ENCODE measurements at places on chromosomes 16 and 17.

- no peak for DNase-seq
Measured at GRCh38 chr17:61233991-61234750, 165.5 kb upstream of the TBX2 start.

DNA sequence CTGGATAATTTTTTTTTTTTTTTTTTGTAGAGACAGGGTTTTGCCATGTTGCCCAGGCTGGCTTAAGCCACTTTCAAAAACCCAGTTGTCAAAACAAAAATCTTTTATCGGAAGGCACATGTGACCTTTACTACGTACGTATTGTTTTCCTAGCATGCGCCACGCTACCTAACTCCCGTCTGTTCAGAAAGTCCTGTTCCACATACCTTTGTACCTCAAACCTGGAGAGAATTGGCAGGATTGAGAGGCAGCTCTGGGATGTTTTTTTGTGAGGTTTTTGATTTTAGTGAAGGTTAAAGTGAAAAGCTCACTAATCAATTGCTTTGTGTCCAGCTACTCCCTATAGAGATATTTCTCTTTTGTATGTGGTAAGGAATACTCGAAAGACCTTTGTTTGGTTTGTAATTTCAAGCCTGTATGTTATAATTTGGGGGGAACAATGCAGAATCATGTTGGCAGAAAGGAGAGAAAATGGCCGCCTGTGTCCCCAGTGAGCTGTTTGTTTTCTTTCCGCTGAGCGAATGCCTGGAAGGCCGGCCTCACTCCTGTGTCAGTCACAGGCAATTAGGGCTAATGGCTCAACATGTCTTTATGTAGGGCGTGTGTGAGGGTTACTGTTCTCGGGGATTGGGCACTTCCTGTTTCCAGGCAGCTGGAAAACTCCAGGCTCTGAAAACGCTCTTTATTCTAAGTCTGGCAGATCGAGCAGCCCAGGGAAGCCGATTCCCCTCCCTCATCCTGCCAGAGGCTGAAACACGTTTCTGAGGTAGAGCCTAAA is 60.8 kb upstream of the CLEC18A start:
- DNase-seq: no peak

DNA sequence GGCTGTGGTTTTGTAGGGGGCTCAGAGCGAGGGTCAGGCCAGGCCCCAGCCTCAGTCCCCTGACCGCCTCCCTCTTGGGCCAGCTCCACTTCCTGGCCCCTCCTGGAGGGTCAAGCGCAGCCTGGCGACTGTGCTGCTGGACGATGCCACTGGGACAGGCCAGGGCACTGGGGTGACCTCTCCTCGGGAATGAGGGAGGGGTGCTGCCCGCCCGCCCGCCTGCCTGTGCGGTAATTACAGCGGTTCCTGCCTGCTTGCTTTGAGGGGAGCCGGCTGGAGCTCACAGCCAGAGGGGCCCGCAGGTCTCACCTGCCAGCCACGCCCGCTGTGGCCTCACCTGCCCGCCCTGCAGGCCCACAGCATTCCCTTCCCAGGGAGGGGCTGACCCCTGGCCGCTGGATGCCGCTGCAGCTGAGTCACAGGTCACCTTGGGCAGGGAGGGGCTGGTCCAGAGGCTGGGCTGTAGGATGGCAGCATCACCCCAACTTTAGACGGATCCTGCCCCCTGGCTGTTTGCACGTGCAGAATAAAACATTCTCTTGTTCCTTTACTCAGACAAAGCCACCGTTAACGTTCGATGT is 76.7 kb upstream of the CBX4 start:
- no peak for DNase-seq

GRCh38 chr17:65529040-65529633 is 32.3 kb downstream of the AXIN2 start:
- no peak for DNase-seq

- no peak for DNase-seq
Measured at GRCh38 chr16:77090062-77090461, 100.9 kb upstream of the MON1B start.

DNA sequence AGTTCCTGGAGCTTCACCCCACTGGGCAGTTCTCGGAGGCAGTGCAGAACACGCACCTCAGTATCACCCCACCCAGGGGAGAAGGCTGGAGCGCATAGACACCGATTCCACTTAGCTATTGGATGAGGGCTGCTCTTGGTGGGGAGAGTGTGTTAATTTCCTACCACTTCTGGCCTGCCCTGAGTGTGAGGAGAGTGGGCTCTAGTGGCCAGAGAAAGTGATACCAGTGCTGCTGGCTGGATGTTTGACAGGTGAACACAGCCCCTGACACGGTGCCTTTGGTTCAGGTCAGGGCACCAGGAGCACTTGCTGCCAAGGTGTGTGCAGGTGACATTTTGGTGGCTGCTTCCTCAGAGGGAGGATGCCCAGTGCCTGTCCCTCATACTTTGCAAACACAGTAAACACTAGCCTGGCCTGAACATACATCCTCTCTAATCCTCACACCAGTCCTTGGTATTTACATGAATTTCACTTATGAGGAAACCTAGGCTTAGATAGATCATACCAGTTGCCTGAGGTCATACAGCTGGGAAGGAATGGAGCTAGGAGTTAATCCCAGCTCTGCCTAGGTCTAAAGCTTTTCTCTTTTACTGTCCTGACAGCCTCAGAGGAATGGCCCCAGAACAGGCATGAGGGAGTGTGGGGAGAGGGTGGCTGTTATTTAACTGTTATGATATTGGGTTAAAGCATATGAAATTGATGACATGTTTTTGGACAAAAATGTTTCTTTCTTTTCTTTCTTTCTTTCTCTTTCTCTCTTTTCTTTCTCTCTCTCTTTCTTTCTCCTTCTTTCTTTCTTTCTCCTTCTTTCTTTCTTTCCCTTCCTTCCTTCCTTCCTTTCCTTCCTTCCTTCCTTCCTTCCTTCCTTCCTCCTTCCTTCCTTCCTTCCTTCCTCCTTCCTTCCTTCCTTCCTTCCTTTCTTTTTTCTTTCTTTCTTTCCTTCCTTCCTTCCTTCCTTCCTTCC is 21.0 kb upstream of the ITGAX start:
- no peak for DNase-seq

- no peak for DNase-seq
Measured at GRCh38 chr17:50112694-50113093, 17.3 kb downstream of the SAMD14 start.

DNA sequence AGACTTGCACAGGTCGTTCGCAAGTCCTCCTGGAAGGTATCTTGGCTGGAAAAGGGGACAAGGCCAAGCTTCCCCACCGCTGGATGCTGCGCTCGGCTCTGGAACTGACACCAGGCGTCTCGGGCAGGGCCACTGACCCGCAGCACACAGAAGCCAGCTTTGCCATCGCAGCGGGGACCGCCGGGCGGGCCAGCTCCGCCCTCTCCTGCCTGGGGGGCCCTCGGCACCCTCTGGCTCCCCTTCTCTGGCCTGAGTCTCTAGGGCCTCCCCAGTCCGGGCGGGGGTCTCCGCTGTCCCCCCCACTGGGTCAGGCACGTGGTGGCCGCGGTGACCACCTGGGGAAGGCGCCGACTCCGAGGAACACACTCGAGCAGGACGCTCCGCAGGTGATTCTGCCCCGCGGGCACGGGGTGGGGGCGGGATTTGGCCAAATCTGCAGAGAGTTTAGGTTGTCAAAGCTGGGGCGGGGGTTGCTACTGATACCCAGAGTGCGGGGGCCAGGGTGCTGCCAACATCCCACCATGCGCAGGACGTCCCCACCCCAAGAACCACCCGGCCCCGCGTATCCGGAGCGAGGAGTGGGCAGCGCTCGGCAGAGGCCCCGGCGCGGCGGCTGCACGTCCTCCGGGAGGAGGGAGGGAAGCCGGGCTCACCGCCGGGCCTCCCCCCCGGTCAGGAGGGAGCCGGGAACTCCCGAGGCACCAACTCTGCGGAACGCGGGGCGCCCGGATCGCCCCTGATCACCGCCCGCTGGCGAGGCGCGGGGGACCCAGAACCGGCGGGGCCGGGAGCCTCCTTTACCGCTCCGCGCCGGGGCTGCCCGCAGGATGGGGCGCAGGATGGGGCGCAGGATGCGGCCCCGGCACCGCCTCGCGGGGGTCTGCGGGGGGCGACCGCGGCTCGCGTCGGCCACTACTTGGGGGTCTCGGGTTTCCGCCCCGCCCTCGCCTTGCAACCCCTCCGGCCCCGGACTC is 744 bp upstream of the METRNL start:
- DNase-seq: no peak

GRCh38 chr17:30996486-30996885 is 25.6 kb downstream of the RNF135 start:
- DNase-seq: no peak

DNA sequence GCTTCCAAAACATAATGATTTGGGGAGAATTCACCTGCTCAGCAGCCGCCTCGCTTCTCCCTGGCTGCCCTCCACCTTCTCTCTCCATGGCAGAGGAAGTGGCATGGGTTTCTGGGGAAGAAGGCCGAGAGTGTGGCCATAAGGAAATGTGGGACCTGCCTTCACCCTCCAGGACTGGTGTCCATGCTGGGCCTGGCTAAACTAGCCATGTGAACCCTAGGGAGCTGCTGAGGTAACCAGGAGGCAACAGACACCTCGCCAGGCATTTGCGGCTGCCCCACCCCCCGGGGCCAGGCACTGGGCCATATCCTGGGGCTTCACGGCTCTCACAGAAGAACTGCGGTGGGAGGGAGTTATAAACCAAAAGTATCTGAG is 9.9 kb upstream of the CMTM4 start:
- no peak for DNase-seq

GRCh38 chr17:78401246-78401645 is 22.8 kb downstream of the PGS1 start:
- DNase-seq: no peak

DNA sequence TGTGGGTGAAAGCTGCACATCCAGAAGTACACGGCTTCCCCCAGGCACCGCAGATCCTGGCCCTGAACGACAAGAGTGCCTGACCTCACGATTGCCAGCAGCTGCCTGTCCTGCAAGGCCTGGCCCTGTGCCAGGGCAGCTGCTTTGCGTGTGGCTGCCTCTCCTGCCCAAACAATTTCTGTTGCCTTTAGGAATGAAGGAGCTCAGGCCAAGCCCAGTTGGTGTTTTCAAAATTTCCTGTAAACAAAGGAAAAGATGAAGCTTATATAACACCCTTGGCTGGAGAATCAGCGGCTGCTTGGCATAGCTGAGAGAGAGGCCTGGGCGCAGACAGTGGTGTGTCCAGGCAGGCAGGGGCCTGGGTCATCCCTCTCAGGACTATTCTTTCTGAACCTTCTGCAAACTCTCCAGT is 11.7 kb upstream of the SLC47A2 start:
- no peak for DNase-seq

DNA sequence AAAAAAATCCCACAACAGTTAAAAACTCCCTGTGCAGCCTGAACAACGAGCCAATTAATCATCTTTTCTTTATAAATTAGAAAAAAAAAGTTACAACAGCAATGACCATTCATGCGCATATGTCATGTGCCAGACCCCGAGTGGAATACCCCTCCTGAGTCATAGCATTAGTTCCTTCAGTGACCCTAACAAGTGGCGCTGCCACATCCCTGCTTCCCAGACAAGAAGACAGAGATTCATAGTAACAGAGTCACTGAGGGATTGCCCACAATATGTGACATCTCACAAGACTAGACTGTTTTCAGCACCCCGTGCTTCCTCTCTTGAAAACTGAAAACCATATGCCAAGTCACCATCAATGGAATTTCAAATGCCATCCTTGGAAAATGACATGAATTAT is 7.9 kb downstream of the UMOD start:
- no peak for DNase-seq

DNA sequence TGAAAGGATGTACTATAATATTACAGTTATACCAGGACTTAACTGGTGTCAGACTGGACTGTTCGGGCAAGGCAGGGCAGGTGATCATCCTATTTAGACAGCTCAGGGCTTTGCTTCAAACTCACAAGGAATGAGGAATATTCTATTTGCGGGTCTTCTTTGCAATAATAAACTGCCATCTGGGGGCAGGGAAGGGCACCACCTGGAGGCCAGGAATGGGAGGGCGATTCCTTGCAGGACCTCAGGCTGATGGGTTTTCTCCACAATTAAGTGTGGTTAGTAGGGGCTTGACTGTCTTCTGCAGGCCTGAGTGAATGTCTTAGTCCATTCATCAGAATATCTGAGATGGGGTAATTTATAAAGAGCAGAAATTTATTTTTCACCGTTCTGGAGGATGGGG is 424.1 kb downstream of the CA10 start:
- no peak for DNase-seq

GRCh38 chr17:14084955-14085354 is 15.7 kb downstream of the COX10 start:
- no peak for DNase-seq

GRCh38 chr16:81405702-81406113 is 38.9 kb upstream of the CMIP start:
- DNase-seq: no peak

GRCh38 chr16:56611281-56611833 is 3.0 kb downstream of the MT2A start:
- DNase-seq: no peak

- no peak for DNase-seq
Measured at GRCh38 chr16:54110016-54110981, 176.3 kb downstream of the IRX3 start.

- no peak for DNase-seq
Measured at GRCh38 chr16:17380613-17381012, 90.1 kb downstream of the XYLT1 start.

GRCh38 chr17:60920107-60920506 is 242.5 kb downstream of the BCAS3 start:
- no peak for DNase-seq

- no peak for DNase-seq
Measured at GRCh38 chr16:6297666-6298410, 1034.8 kb upstream of the RBFOX1 start.

- no peak for DNase-seq
Measured at GRCh38 chr17:46167826-46168569, 25.2 kb downstream of the KANSL1 start.

DNA sequence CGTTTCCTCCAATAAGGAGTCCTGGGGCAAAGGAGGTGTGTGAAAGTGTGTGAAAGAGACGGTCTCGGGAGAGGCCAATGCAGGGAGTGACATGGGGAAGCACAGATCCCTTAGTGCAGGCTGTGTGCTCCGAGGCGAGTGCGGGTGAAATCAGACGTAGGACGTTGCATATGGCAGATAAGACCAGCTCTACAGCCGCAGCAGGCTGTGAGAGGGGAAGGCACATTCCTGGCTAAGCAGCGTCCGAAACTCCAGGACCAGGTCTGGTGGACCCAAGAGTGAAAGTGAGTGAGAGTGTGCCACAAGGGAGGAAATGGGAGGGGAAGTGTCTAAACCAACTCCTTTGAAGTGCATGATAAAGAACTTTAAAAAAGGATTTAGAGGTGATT is 11.3 kb downstream of the POLR3K start:
- DNase-seq: no peak

GRCh38 chr17:76920364-76921139 is 52.3 kb downstream of the MGAT5B start:
- DNase-seq: no peak

DNA sequence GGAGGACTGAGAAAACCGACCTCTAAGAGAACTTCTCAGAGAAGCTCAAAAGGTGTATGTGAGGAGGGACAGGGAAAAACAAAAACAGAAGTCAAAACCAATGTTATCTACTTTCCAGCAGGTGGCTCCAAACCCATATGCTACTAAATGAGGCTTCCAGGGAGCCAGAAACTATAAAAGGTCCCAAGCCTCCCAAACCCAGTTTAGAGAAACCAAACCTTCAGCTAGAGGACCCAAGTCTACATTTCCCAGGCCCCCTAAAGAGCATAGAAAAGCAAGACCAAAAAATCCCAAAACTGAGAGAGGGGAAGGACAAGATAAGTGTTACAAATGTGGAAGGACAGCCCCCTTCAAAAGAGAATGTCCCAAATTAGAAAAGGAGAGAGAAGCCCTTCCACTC is 3.7 kb downstream of the HPR start:
- DNase-seq: no peak

Measured in cortex of kidney (tissue), 1 donor.